Right renal cortex interstitium (tissue), 3 donors: ENCODE measurements at places on chromosomes 6 and 20.
A peak's percentile ranks its signal among the peaks of the same experiment; 100 is the strongest.

DNA sequence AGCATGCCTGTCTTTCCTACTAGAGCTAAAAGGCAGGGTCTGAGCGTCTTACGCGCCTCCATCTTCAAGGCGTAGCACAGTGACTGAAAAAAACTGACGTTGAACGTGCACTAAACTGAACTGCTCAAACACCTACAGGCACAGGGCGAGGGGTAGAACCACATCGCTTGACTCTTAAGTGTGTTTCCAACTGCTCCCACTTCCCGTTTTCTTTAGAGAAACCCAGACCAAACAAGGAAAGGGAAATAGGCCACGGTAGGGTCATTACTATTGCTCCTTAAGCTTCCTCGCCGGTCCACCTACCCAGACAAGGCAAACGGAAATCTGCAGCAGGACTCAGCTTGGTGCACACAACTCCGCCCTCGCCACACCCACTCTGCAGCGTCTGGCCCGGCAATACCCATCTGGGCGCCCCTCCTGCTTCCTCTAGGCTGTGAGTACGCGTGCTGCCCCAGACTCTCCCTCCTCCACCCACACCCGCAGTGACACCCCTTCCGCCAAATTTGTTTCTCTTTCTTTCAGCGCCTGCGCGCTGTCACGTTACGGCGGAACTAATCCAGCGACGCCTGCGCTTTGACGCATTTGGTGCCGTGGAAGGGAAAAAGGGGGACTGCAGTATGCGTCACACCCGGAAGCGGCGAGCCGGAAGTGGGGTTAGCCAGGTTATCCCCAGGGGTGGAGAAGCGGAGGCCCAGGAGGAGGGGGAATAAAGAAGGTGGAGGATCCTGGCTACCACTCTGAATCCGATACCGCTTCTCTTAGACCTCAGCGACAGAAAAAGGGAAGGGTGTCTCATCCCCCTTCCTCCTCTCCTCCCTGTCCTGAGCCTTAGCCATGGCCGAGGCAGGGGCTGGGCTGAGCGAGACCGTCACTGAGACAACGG lies at the start of gene PPP1R11:
Gene PPP1R11 (plus strand): TSS at position 622 of the 883 bp plus-strand sequence. CDS start 213 bp downstream, at position 835.
- DNase-seq: peak; percentile 98

GRCh38 chr6:157107571-157107914 lies 215.8 kb downstream of the TMEM242 start:
- DNase-seq: no peak

GRCh38 chr6:124303971-124304370 lies 500.3 kb downstream of the NKAIN2 start:
- no peak for DNase-seq

DNA sequence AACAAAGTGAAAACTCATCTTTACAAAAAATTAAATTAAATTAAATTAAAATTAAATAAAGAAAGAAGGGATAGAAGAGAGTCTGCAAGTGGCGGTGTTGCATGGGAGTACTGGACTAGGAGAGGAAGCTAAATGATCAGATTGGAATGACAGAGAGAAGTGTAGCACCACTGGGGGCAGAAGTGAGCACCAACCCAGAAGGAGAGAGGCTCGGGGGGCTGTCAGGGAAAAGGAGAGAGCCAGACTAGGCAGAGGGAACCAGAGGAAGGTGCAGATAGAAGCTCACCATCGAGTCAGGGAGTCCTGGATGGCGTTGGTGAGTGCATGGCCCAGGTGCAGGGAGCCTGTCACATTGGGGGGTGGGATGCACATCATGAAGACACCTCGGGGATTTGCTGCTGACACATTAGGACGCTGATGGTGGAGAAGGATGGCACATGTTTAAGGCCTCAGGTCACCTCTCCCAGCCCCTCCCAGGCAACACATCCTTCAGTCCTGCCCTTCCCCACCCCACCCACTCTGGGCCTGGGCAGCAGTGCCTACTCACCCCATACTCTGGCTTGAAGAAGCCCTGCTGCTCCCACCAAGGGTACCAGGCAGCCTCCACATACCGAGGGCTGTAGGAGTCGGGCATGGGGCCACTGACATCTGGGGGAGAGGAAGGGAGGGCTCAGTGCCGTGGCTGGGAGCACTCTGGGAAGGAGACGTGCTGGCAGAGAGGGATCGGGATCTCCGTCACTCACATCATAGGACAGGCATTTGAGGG lies 4.0 kb downstream of the VARS1 start:
- no peak for DNase-seq

- DNase-seq: no peak
Observed at GRCh38 chr6:110589865-110590513, 113.6 kb upstream of the SLC22A16 start.

DNA sequence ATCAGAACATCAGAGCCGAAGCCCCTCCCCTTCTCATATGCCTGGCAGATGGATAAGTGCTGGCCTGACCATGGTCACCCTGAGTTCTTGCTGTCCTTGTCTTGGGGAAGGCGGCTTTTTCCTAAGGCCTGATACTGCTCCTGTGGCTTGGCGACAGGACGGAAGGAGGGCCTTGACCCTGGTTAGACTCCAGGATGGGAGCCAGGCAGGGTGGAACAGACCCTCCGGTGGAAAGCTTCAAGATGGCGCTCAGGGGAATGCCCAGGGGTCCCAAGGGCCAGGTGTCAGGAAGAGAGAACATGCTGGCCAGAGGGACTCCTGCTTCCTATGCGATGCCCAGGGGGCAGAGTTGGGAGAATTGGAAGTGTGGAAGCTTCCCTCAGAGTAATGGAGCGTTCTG lies 29.6 kb downstream of the ADA start:
- no peak for DNase-seq

- DNase-seq: no peak
Observed at GRCh38 chr20:43821795-43822194, 92.9 kb upstream of the TOX2 start.

DNA sequence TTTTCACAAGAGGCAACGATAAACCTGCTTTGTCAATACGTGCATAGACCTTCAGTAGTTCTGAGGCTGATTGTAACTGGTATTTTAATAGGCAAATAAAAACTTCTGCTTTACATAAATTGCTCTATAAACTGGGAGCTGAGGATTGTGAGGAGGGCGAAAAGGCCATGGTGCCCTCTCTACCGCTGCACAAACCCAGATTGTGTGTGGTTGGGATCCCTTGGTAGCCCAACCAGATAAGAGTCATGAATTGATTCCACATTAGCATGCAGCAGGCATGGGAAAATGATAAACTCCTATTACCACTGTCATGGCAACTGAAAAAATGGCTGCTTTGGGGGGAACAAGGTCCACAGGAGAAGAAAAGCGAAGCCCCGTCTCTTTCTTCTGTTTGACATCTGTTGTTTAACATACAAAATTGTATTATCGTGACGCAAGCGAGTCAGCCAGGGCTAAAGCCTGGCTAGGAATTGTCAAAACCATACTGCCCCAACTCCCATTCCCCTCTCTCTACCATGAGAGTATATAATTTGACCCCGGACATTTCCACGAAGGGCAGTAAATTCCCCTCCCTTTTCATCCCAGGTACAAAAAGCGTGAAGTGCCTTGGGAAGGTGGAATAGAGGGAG lies 157.8 kb upstream of the SALL4 start:
- no peak for DNase-seq

DNA sequence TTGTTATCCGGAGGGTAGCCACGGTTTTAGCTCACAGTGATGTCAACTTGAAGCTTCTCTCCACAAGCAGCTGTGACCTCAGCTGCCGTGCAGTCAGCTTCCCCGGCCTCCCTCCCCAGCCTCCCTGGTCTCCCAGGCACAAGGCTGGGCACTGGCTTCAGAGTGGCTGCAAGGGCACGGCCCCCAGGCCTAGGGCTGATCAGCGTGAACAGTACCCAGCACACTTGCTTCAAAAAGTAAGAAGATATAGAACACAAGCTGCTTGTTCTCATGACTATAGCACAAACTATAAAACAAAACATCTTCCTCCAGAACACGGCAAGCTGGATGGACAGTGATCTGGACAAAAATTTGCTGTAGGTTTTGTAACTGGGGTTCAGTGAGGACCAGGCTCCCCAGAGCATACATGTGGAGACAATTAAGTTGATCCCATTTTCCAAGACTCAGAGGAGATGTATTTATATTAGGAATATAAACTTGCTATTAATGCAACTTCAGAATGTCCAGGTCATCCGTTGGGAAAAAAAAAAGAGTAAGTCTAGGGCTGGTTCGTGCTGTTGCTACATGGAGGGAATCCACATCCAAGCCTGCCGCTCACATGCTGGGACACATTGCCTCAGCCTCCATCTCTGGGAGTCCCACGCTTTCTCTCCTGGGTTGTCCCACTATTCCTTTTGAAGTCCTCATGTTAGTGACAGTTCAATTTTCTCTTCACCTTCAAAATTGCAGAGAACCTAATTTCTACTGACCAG lies 199.4 kb upstream of the THBS2 start:
- DNase-seq: no peak

DNA sequence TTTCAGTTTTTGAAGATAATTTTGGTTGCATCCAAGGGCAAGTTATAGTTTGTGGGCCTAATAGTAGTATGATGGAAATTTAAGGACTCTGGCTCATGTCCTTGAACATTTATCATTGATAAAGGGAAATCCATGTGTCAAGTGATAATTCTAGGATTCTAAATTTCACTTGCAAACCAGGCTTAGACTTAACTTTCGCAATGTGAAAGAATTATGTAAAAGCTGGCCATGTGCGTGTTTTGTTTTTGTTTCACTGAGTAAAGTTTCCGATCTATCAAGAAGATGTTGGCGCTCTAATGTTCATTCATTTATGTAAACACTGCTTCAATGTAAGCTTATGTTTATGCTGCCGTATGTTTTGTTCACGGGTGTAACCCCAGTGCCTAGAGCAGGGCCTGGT lies 302.0 kb downstream of the SOX4 start:
- DNase-seq: no peak

DNA sequence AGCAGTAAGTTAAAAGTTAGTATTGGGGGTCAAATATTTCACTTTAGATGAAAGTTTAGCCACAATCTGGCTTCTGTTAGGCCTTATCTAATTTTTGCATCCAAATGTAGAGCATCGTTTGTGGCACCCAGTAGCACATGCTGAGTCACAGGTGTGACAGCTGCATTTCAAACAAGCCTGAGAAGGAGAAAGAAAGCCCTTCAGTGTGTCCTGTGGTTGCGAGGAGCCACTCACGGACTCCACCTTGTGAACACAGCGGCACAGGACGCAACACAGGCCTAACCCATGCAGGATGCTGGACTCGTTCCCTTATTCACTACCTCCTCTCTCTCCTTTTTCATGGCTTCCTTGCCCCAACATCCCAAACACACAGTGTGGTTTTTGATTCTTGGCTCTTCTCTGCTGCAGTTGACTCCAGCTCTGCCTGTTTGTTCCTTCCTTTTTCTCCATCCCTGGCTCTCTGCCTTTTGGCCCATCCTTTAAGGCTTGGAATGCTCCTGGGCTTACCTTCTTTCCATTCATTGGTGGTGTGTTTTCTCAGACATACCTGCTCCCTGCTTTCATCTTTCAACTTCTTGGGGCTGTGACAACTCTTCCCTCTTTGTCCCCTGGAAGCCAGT lies 124.2 kb downstream of the SLC16A10 start:
- no peak for DNase-seq

DNA sequence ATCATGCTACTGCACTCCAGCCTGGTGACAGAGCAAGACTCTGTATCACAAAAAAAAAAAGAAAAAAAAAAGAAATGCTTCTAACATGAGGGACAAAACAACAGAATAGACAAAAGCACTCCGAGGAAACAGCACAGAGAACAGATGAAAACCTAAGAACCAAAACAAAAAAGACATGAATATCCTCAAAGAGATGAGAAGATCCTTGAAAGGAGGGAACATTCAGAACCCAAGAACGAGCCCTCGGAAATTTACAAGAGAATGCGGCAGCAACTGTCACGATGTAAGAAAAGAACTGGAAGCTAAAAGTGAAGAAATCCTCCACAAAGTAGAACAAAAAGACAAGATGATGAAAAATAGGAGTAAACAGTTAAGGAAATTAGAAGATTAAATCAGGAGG lies 21.2 kb downstream of the ADA start:
- DNase-seq: no peak
